ENCODE measurements at places on chromosomes 11 and 22. TPM values are rescaled to one million over a fixed set of nuclear protein-coding genes. Genes with fewer than 3 reads are reported as not detected.

TXNRD2 gene
- 17.9 TPM for total RNA-seq

RFPL2 gene
- total RNA-seq: not detected

PGAP2 gene
- total RNA-seq: 44.0 TPM

TMEM121B gene
- total RNA-seq: 7.1 TPM

CD3D gene
- total RNA-seq: not detected

GPR83 gene
- 1.3 TPM for total RNA-seq

ZP1 gene
- not detected for total RNA-seq

JAML gene
- total RNA-seq: 3.3 TPM

MYOD1 gene
- 2.4 TPM for total RNA-seq

OR2D2 gene
- 0.38 TPM for total RNA-seq

DDX6 gene
- 293 TPM for total RNA-seq

GLYATL1 gene
- total RNA-seq: 5.0 TPM

MUC5AC gene
- 0.16 TPM for total RNA-seq

SNU13 gene
- 75.9 TPM for total RNA-seq

OR5B21 gene
- not detected for total RNA-seq

TRIM48 gene
- total RNA-seq: not detected

CARNS1 gene
- total RNA-seq: 5.1 TPM

GRAMD1B gene
- 92.0 TPM for total RNA-seq

RHOD gene
- 8.1 TPM for total RNA-seq

PRG3 gene
- total RNA-seq: not detected

RFPL3 gene
- not detected for total RNA-seq

OR9Q2 gene
- not detected for total RNA-seq

EFCAB6 gene
- 15.9 TPM for total RNA-seq

SERHL2 gene
- total RNA-seq: 4.5 TPM

GUCD1 gene
- 54.0 TPM for total RNA-seq

VSIG10L2 gene
- total RNA-seq: not detected
